Stimulated activated CD4-positive, alpha-beta T cell treated with anti-CD3 and anti-CD28 coated beads, Interleukin-1b, Interleukin-23, amount 100 ng/mL, for 1 hour (primary cell): ENCODE measurements at places on chromosomes 1 and 21.

- no peak for DNase-seq
These were observed 100.5 kb upstream of the COA6 start for GRCh38 chr1:234272656-234273312.

GRCh38 chr1:190679454-190679853 lies 201.8 kb upstream of the BRINP3 start:
- no peak for DNase-seq

- no peak for DNase-seq
These were observed 94.8 kb upstream of the SGIP1 start for GRCh38 chr1:66439031-66439740.

DNA sequence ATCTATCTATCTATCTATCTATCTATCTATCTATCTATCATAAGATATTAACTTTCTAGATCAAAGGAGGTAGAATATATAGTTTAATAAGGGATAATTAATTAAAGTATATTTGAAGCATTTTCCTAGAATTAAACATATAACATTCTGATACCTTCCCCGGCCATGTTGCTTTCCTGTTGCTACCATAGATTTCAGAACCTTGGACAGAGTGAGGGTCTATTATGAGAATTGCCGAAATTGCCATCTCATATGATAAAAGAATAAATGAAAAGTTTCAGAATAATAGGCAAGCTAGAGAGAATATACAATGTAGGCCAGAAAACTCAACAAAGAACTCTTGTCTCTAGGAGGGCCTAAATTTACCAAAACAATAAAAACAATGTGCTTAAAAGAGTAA lies 706.1 kb upstream of the TMPRSS15 start:
- no peak for DNase-seq

DNA sequence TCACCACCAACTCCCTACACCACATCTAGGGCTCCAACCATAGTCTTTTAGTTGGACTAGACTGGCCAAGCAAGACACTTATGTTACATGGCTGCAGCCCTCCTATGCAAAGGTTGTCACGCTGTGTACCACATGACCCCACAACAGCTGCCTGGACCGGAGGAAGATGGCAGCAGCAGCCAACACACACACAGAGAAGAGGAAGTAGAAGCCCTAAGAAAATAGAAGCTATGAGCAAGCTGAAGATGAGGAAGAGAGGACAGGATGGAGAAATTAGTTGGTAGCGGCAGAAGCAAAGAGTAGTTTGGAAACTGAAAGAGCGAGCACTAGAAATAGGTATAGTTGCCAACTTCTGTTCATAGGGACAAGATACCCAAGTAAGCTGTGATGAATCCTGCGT lies 60.8 kb upstream of the RALGPS2 start:
- DNase-seq, result no peak
